ENCODE measurements at places on chromosomes 2 and 18. TPM values are rescaled to one million over a fixed set of nuclear protein-coding genes. Genes with fewer than 3 reads are reported as not detected.

CAPN14 gene
- 0.22 TPM for total RNA-seq

ALPI gene
- total RNA-seq = not detected

FIGN gene
- 8.9 TPM for total RNA-seq

KLHL30 gene
- total RNA-seq = 24.9 TPM

WNT6 gene
- total RNA-seq = 1.8 TPM

GDF7 gene
- total RNA-seq = 1.1 TPM

Measured in right atrium auricular region (tissue), 2 donors.